ENCODE measurements at places on chromosomes 12 and 14.

DNA sequence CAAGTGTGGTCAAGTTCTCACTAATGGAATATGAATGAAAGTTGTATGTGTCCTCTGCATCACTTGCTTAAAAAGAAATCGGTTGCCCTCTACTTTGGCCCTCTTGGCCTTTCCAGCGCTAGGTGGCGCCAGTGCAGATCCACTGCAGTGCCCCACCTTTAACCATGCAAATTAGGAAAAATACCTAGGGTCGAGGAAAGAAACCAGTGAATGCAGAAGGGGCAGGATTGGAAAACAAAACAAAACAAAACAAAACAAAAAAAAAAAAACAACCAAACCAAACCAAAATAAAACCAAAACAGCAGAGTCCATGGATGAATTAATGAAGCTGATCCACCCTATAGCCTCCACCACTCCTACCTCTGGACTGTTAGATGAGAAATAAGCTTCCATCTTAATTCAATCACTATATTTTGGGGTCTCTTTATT, 12.9 kb upstream of the NEMF start:
- peak; percentile 59 for DNase-seq

GRCh38 chr14:68471029-68471963, 321.6 kb downstream of the ZFP36L1 start:
- DNase-seq, result peak; percentile 67

DNA sequence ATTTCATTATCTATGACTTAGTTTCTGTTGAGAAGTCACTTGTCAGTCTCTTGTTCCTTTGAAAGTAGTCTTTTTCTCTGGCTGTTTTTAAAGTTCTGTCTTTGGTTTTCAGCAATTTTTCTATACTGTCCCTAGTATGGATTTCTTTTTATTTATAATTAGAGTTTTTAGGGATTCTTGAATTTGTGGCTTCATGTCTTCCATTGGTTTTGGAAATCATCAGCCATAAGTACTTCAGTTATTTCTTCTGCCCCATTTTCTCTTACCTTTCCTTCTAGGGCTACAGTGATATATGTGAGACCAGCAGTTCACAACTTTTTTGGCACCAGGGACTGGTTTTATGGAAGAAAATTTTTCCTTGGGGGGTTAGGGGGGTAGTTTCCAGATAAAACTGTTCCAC, 90.0 kb upstream of the EVL start:
- no peak for DNase-seq

- DNase-seq, result no peak
These were observed 1257.6 kb upstream of the FLRT2 start for GRCh38 chr14:84272290-84272721.

DNA sequence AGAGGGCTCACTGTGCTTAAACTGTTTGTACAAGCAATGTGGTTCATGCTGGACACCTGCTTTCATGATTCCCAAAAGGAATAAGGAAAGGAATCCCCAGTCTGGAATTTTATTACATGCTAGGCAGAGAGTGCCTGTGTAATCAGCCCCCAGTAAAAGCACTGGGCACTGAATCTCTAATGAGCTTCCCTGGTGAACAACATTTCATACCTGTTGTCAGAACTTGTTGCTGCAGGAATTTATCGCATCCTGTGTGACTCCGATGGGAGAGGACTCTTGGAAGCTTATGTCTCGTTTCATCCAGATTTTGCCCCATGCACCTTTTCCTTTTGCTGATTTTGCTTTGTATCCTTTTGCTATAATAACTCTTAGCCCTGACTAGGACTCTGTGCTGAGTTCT, 190.2 kb upstream of the HMGA2 start:
- no peak for DNase-seq

DNA sequence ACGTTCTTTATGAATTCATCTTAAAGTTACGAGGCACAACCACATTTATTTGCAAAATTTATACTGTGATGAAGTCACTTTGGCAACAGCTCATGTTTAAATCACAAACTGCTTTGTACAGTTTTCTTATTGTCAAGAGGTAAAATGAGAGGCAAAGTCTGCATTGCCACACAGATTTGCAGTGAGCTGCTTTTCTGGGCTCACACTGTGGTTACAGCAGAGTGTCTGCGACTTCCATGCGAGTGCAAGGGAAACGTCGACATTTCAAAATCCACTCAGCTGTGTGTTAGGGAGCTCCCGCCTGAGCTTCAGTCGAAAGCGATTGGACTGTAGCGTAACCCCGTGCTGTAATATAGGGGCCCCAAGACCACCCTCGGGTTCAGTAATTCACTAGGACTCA, 13.0 kb downstream of the MTA1 start:
- no peak for DNase-seq

GRCh38 chr14:24057867-24058259, 6.1 kb downstream of the CARMIL3 start:
- peak; percentile 54 for DNase-seq

- DNase-seq, result no peak
These were observed 44.4 kb upstream of the PRIMA1 start for GRCh38 chr14:93832665-93833064.

GRCh38 chr14:89502966-89503365, 85.9 kb upstream of the FOXN3 start:
- DNase-seq, result no peak

DNA sequence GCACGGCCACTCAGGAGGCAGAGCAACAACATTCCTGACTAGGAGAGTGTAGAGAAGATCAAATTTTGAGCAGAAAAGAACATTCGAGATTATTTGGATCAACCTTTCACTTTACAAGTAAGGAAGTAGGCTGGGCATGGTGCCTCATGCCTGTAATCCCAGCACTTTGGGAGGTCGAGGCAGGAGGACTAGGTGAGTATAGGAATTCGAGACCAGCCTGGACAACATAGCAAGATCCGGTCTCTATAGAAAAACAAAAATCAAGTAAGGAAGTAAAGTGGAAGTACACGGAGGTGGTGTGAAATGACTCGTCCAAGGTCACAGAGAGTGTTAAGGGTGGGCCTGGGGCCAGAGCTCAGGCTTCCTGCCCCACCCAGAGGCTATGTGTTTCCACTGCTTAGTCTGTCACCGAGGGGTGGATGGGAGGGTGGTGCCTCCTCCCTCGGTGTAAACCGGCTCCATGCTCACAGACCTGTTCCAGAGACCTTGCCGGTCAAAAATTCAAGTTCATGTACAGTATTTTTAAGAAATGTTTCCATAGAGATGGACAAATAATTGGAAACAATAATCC, 51.9 kb downstream of the MAP1LC3B2 start:
- no peak for DNase-seq

GRCh38 chr14:92759679-92760523, 11.5 kb upstream of the LGMN start:
- DNase-seq, result no peak

GRCh38 chr14:81066672-81067071, 111.3 kb downstream of the TSHR start:
- DNase-seq, result no peak

GRCh38 chr14:101965181-101965544, 790 bp downstream of the DYNC1H1 start:
- peak; percentile 84 for DNase-seq

All from H7 (cell line).